ENCODE measurements at places on chromosomes 7 and 10. TPM values are rescaled to one million over a fixed set of nuclear protein-coding genes. Genes with fewer than 3 reads are reported as not detected.

Gene SUN3
- total RNA-seq: 0.40 TPM

Gene BUD23
- total RNA-seq: 24.6 TPM

Gene MYPN
- total RNA-seq: 0.06 TPM

Gene POT1
- 46.5 TPM for total RNA-seq

Gene FAM25G
- total RNA-seq: not detected

Gene SPDYE8
- total RNA-seq: 0.06 TPM

Gene C7orf57
- total RNA-seq: 7.9 TPM

- no peak overlapping the region for H3K4me3 ChIP-seq
- peaks cover 2% of the 10 kb centered on the region for H3K27me3 ChIP-seq
- peak; percentile 43 for DNase-seq
- peaks cover 5% of the 10 kb centered on the region for H3K4me1 ChIP-seq
Observed at GRCh38 chr10:114714281-114714741, 56.2 kb upstream of the ABLIM1 start.

- no peak overlapping the region for H3K27ac ChIP-seq
- DNase-seq: no peak
- peaks cover 27% of the 10 kb centered on the region for H3K4me1 ChIP-seq
- peaks cover 3% of the 10 kb centered on the region for H3K36me3 ChIP-seq
- H3K4me3 ChIP-seq: no peak overlapping the region
Observed at GRCh38 chr7:55539380-55539779, 32.9 kb downstream of the VOPP1 start.

DNA sequence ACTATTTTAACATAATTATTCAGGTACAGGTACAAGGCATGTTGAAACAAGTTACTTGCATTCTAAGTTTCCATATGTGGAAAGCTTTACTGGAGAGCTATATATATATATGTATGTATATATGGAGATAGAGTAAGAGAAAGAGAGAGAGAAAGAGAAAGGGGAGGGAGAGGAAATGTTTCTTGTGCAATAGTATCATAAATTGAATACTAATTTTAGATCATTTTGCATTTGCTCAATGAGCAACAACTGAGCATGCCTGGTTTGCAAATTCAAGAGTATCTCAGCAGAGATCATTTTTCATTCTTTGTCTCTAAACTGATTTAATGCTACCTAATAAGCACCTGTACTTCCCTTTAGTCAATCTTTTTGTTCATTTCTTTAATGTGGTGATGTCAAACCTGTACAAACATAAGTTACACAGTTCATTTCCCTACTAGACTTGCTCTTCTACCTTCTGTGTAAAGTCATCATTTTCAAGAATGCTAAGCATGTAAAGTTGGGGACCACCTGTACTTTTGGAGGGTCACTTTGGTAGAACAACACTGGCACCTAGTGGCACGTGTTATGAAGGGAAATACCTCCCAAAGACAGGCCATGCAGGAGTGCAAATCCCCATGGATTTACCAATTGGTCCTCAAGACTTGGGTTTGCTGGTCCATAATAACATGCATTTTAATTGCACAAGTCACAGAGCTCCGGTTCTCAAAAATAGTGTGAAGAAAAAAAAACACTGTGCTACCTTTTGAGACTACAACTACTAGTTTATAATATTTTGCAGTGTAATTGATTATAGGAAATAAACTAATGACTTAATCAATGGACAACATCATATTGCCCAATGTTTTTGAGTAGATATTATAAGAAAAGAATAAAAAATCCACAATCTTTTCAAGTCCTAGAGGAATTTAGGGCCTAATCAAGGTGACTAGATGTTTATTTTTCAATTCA, 431.2 kb upstream of the IGFBP3 start:
- no peak overlapping the region for H3K4me3 ChIP-seq
- no peaks in the 10 kb centered on the region for H3K36me3 ChIP-seq
- no peaks in the 10 kb centered on the region for H3K4me1 ChIP-seq
- H3K27me3 ChIP-seq: peaks cover 2% of the 10 kb centered on the region
- DNase-seq: peak; percentile 43

DNA sequence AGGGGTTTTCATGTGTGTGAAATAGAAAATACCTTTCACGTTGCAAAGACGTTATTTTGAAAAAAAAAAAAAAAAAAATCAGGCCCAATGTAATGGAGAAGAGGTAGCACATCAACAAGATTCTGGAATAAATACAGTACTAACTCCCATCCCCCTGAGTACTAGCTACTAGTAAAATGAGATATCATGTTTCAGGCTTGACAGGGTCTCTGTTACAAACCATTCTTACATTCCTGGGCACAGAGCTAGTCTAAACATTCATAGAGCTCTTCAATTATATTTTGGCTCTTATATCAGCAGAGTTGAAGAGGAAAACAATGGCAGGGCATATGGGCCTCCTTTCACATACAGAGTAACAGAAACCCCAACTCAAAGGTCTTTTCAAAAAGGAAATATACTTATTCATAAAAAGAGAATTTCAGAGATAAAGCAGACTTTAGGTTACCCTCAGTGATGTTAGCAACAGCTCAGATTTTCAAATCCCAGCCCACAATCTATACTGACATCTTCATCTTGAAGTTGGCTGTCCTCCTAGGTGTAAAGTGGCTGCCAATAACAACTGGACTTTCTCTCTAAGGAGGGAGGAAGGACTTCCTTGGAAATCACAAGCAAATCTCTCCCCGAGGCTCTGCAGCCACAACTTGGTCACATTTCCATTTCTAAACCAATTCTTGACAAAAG, 18.6 kb downstream of the C7orf33 start:
- no peak overlapping the region for H3K27ac ChIP-seq
- no peaks in the 10 kb centered on the region for H3K4me1 ChIP-seq
- H3K4me3 ChIP-seq: no peak overlapping the region
- H3K27me3 ChIP-seq: no peaks in the 10 kb centered on the region

DNA sequence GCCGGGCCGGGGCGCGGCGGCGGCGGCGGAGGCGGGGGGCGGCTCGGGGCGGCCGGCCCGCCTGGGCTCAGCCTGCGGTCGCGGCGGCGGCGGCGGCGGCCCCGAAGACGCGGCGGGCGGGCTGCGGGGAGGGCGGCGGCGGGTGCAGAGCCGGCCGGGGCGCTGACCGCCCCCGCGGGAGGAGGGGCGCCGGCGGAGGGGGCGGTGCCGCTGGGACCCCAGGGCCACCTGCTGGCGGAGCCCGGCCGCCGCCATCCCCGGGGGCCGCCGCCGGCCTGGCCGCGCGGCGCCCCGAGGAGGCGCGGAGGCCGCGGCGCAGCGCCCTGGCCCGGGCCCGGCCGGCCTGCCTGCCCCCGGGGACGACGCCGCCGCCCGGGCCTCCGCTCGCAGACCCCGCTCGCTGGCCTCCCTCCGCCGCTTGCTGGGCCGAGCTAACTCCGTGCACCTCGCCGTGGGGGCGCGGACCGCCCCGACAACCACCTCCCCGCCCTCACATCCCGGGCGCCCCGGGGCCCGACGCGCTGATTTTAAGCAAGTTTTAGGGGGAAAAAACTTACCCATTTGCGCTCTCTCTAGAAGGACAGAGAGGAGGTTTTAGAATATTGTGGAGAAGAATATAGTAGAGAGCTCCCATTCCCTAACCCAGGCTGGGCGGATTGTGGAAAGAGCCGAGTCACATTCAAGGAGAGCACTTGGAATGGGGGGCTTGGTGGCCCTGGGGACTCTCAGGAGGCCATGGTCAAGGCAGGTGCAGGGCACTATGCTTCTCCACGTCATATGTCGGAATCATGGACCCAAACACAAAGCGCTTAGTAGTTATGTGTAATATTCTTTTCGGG, at the start of gene BEND7:
BEND7 (minus strand) TSS at position 140 of the 839 bp plus-strand sequence. CDS start 481 bp downstream, outside the sequence.
- no peaks in the 10 kb centered on the region for H3K36me3 ChIP-seq
- H3K4me3 ChIP-seq: peak within 1 kb of the TSS; percentile 52
- peak within 1 kb of the TSS; percentile 40 for H3K27ac ChIP-seq
- peak; percentile 72 for DNase-seq
- H3K27me3 ChIP-seq: no peaks in the 10 kb centered on the region

DNA sequence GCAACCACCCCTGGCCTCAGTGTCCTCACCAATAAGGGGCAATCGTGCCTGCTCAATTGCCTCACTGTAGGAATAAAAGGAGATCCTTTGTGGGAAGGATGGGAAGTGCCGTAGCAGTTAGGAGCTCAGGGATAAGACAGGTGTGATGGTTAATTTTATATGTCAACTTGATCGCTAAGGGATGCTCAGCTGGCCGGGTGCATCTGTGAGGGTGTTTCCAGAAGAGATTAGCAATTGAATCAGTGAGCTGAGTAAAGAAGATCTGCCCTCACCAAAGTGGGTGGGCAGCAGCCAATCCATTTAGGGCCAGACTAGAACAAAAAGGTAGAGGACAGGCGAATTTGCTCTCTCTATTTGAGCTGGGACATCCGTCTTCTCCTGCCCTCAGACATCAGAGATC, 46.3 kb downstream of the BUB3 start:
- H3K27me3 ChIP-seq: peaks cover 2% of the 10 kb centered on the region
- no peaks in the 10 kb centered on the region for H3K36me3 ChIP-seq
- no peak overlapping the region for H3K27ac ChIP-seq
- no peak for DNase-seq

GRCh38 chr10:104334965-104335650, 3.2 kb downstream of the ITPRIP start:
- peaks cover 37% of the 10 kb centered on the region for H3K4me1 ChIP-seq
- no peak for DNase-seq
- peaks cover 5% of the 10 kb centered on the region for H3K27me3 ChIP-seq
- no peak overlapping the region for H3K4me3 ChIP-seq
- H3K36me3 ChIP-seq: no peaks in the 10 kb centered on the region

- no peaks in the 10 kb centered on the region for H3K36me3 ChIP-seq
- H3K4me1 ChIP-seq: no peaks in the 10 kb centered on the region
- no peaks in the 10 kb centered on the region for H3K27me3 ChIP-seq
- no peak overlapping the region for H3K4me3 ChIP-seq
- DNase-seq: no peak
Observed at GRCh38 chr7:116547347-116547746, 22.5 kb downstream of the CAV1 start.

- H3K4me1 ChIP-seq: no peaks in the 10 kb centered on the region
- H3K27me3 ChIP-seq: no peaks in the 10 kb centered on the region
- H3K27ac ChIP-seq: no peak overlapping the region
- H3K4me3 ChIP-seq: no peak overlapping the region
Observed at GRCh38 chr10:94631077-94631875, 52.3 kb upstream of the CYP2C18 start.

DNA sequence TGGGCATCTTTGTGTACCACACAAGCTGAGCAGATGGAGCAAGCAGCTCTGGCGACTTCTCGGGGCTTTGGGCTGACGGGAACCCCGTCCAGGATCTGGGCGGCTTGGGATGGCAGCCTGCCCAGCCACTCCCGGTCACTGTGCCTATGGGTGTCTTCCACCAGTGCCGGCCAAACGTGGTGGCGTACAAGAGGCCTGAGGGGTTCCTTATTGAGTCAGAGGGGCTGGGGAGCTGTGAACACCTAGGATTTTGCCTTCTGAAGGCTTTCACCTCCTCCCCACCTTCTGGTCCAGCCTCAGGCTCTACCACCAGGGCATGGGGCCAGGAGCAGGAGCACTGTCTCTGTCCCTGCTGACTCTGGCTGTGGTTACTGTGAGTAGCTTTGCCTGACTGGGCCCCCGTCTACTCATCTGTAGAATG, 71.8 kb upstream of the PPIF start:
- H3K27me3 ChIP-seq: no peaks in the 10 kb centered on the region
- DNase-seq: peak; percentile 54
- H3K4me1 ChIP-seq: peaks cover 78% of the 10 kb centered on the region
- H3K4me3 ChIP-seq: no peak overlapping the region
- H3K36me3 ChIP-seq: peaks cover 66% of the 10 kb centered on the region

DNA sequence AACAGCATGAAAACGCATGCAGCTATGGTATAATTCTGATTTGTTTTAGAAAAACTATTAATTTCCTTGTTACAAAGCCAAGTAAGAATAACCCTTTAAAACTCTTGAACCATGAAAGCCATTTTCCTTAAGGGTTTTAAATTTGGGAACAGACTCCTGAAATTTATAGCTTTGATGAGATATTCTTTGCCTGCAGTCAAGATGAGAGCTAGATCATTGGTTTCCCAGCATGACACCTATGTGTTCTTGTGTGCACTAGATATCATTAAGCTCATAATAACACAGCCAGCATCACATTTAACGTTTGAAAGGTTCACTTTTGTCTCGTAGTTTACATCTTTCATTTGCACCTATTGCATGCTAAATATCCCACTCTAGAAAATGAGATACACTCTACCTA, 202.2 kb downstream of the PHF14 start:
- H3K36me3 ChIP-seq: no peaks in the 10 kb centered on the region
- DNase-seq: no peak

DNA sequence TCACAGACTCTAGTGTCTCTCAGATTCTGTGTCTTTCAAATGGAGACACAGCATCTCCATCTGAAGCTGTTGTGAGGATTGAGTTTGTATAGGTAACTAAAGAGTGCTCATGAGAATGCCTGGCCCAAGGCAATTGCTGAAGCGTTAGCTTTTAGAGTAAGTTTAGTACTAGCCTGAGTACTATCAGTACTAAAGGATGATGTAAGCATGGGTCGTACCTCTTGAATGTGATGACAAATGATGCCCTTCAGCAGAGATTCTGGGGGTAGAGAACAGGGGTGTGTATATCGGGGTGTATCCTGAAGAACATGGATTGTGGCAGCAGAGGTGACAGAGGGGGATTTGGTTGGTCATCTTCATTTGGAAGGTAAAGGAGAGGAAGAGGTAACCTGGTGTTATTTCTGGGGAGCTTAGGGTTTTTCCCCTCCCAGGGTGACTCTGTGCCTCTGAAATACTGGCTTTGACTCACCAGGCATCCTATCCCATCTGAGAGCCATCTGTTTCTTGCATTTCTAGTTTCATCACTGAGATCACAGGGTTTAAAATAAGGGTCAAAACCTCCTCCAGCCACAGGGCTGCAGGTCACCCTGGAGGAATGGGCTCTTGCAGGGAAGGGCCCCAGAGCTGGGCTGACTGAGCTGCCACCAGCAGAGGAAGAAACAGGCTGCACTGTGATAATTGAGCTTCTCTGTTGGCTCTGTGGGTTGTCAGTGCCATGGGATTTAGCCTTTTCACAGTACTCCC, 756.0 kb downstream of the KCNMA1 start:
- no peak overlapping the region for H3K27ac ChIP-seq
- H3K27me3 ChIP-seq: no peaks in the 10 kb centered on the region
- peaks cover 10% of the 10 kb centered on the region for H3K4me1 ChIP-seq
- no peak for DNase-seq
- H3K4me3 ChIP-seq: no peak overlapping the region

DNA sequence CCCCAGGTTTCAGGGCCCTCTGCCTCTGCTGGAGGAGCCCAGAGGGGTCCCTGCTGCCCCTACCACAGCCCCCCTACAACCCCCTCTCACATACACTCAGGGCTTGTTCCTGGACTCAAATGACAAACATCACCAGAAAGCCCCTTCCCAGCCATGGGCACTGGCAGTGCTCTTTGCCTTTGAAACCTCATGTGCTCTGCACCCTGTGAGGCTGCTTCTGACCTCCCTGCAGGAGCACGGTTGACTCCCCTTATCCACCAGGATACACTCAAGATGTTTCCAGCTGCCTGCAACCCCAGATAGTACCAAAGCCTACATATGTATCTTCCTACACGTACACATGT, 3.5 kb upstream of the ADIRF start:
- H3K36me3 ChIP-seq: peaks cover 15% of the 10 kb centered on the region
- H3K27me3 ChIP-seq: peaks cover 15% of the 10 kb centered on the region
- no peak for DNase-seq
- H3K27ac ChIP-seq: no peak overlapping the region
- peaks cover 59% of the 10 kb centered on the region for H3K4me1 ChIP-seq
- H3K4me3 ChIP-seq: no peak overlapping the region

GRCh38 chr10:113735913-113736312, 15.6 kb upstream of the PLEKHS1 start:
- no peaks in the 10 kb centered on the region for H3K36me3 ChIP-seq
- DNase-seq: peak; percentile 49
- H3K4me1 ChIP-seq: no peaks in the 10 kb centered on the region
- no peak overlapping the region for H3K4me3 ChIP-seq
- no peak overlapping the region for H3K27ac ChIP-seq
- no peaks in the 10 kb centered on the region for H3K27me3 ChIP-seq
